ENCODE measurements at places on chromosomes 1 and 21.

GRCh38 chr1:157829210-157829609 lies 9.3 kb upstream of the FCRL1 start:
- H3K4me1 ChIP-seq, result no peaks in the 10 kb centered on the region
- no peaks in the 10 kb centered on the region for H3K36me3 ChIP-seq
- no peak overlapping the region for H3K4me3 ChIP-seq
- DNase-seq, result no peak

- H3K27ac ChIP-seq, result no peak overlapping the region
- H3K4me1 ChIP-seq, result peaks cover 9% of the 10 kb centered on the region
- H3K27me3 ChIP-seq, result peaks cover 3% of the 10 kb centered on the region
- H3K36me3 ChIP-seq, result peaks cover 16% of the 10 kb centered on the region
These were observed 140.1 kb downstream of the TGFBR3 start for GRCh38 chr1:91745640-91746373.

- peaks cover 3% of the 10 kb centered on the region for H3K36me3 ChIP-seq
- H3K4me1 ChIP-seq, result peaks cover 9% of the 10 kb centered on the region
These were observed 4.3 kb upstream of the FUCA1 start for GRCh38 chr1:23872421-23872820.

DNA sequence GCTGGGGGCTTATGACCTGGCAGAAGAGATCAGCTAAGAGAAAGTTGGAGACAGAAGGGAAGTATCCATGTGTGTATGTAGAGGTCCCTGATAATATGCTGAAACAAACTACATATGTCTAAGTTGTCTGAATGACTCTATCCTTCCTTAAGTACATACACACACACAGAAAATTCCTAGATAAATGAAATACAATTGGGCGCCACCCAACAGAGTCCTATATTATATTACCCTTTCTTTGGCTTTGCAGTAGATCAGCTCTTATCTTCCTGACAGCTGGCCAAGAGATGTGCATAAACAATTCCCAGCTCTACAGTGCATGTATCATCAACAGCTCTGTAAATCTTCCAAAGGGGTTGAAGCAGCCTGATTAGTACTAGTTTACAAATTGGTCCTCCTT lies 40.1 kb downstream of the SORT1 start:
- no peak for DNase-seq
- peaks cover 11% of the 10 kb centered on the region for H3K4me1 ChIP-seq
- H3K4me3 ChIP-seq, result no peak overlapping the region
- no peaks in the 10 kb centered on the region for H3K27me3 ChIP-seq
- peaks cover 11% of the 10 kb centered on the region for H3K36me3 ChIP-seq
- H3K27ac ChIP-seq, result no peak overlapping the region

DNA sequence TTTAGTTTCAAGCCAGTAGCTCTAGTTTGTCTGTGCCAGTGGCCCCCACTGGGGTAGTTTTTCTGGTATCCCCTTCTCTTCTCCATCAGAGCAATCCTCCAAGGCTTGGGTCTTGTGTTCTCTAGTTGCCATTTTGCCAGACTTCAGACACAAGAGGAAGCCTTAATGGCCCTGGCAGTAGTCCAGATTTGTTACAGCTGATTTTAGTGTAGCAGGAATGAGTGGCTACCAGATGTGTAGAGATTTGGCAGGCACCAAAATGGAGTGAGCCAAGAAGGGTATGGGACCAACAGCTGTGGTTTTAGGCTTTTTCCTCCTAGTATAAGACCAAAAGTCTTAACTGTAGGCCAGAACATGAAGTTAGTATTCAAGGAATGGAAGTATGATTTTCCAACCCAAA lies 56.8 kb downstream of the ACP6 start:
- no peak overlapping the region for H3K4me3 ChIP-seq
- no peaks in the 10 kb centered on the region for H3K27me3 ChIP-seq
- H3K36me3 ChIP-seq, result peaks cover 63% of the 10 kb centered on the region
- no peak for DNase-seq

DNA sequence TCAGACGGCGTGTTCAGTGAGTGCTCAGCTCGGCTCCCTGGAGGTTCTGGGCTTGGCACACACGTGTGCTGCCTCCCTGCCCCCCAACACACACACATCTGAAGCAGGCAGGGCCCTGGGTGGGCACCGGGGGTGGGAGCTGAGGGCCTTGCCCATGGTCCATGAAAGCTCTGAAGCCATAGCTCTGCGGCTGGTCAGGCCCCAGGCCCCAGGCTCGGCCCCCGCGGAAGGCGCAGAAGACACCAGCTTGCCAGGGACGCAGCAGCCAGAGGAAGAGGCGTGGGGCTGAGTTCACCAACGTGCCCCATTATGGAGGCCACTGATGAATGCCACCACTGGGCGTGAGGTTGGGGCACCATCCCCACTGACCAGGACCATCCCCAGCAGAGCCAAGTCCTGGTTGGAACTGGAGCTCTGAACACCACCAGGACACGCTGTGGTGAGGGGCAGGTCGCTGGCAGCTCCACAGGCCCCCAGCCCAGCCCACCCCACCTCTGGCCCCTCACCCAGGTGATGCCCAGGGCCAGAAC lies 4.2 kb downstream of the AURKAIP1 start:
- H3K4me1 ChIP-seq, result peaks cover 3% of the 10 kb centered on the region
- H3K27ac ChIP-seq, result no peak overlapping the region
- H3K36me3 ChIP-seq, result peaks cover 8% of the 10 kb centered on the region
- H3K4me3 ChIP-seq, result no peak overlapping the region
- DNase-seq, result no peak
- H3K27me3 ChIP-seq, result peaks cover 10% of the 10 kb centered on the region

GRCh38 chr1:32234792-32235191 lies 12.2 kb upstream of the FAM167B start:
- H3K27ac ChIP-seq, result peak overlapping the region; percentile 5
- H3K4me1 ChIP-seq, result peaks cover 12% of the 10 kb centered on the region
- H3K4me3 ChIP-seq, result no peak overlapping the region
- peak; percentile 30 for DNase-seq

DNA sequence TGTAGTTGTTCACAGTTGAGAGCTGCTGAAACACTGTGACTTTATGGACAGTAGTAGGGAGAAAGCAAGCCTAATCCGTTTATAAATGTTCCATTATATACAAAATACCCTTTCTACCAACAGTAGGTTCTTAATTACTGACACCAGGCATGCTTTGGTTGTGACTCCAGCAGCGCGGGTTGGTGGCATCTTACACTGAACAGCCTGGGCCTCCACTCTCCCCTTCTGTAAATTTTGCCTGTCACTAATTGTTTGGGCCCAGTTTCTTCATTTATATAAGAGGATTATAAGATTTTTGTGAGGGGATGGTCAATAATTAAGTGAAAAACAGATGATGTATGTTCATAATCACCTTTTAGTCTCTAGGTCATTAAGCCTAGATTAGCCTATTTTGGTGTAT lies 58.2 kb downstream of the ITSN1 start:
- H3K36me3 ChIP-seq, result no peaks in the 10 kb centered on the region
- DNase-seq, result no peak
- no peaks in the 10 kb centered on the region for H3K27me3 ChIP-seq
- H3K4me1 ChIP-seq, result peaks cover 41% of the 10 kb centered on the region
- H3K4me3 ChIP-seq, result no peak overlapping the region

DNA sequence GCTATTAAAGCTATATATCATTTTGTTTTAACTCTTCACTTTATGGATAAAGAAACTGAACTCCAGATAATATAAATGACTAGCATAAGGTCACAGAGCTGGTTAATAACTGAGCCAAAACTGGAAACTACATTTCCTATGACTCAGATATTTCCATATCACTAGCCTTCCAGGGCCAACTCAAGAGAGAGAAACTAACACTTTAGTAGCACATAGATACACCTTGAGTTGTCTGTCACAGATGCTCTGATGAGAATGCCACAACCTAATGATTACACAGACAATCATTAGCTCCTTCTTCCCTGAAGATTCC lies 40.7 kb downstream of the NME7 start:
- H3K4me3 ChIP-seq, result no peak overlapping the region
- DNase-seq, result no peak
- no peaks in the 10 kb centered on the region for H3K27me3 ChIP-seq
- peaks cover 19% of the 10 kb centered on the region for H3K4me1 ChIP-seq

- peak; percentile 68 for DNase-seq
- peaks cover 30% of the 10 kb centered on the region for H3K4me1 ChIP-seq
- no peaks in the 10 kb centered on the region for H3K27me3 ChIP-seq
- peak within 1 kb of the TSS; percentile 95 for H3K27ac ChIP-seq
- peaks cover 28% of the 10 kb centered on the region for H3K36me3 ChIP-seq
These were observed at the start of gene ARID4B for GRCh38 chr1:235327559-235328270. TSS of gene ARID4B (minus strand) at chr1:235328179. CDS start at chr1:235326919, 1,260 bp downstream.

DNA sequence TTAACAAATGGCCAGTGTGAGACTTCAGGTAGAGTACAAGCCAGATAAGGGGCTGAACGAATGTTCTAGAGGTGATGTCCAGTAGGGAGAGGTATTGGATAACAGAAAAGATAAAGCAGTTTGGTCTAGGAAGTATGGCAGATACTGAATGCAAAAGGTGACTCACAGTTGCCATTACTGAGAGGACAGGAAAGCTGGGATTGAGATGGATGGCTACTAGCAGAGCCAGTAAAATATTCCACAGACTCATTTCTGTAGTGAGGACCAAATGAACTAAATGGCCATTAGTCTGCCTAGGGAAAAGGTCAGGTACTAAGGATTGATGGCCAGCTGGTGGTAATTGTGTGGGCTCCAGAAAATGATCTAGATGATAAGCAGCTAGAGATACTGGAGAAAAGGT lies 11.5 kb downstream of the MACO1 start:
- no peak overlapping the region for H3K27ac ChIP-seq
- no peak overlapping the region for H3K4me3 ChIP-seq
- DNase-seq, result no peak

DNA sequence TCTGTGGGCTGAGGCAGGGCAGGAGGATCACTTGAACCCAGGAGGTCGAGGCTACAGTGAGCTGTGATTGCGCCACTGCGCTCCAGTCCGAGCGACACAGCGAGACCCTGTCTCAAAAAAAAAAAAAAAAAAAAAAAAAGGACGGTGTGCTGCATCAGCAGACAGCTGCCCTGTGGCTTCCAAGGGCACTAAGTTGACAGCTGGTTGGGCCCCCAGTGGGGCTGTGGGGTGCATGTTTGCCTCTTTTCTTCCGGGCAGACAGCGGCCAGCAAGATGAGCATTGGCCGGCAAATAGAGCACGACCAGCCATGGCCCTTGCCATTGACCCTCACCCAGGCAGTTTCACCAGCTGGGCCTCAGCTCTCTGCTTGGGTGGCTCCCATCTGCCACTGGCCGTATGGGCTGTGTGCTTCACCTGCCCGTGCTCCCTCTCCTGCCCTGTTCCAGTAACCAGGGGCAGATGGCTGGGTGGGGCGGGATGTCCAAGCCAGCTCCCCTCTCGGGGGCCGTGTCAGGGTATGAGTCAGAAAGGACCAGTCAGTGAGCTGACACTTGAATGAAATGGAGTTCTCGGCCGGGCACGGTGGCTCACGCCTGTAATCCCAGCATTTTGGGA lies 12.3 kb upstream of the SLC25A34 start:
- no peak for DNase-seq
- no peaks in the 10 kb centered on the region for H3K27me3 ChIP-seq
- no peaks in the 10 kb centered on the region for H3K4me1 ChIP-seq
- peaks cover 22% of the 10 kb centered on the region for H3K36me3 ChIP-seq
- no peak overlapping the region for H3K4me3 ChIP-seq

- no peaks in the 10 kb centered on the region for H3K27me3 ChIP-seq
- no peaks in the 10 kb centered on the region for H3K4me1 ChIP-seq
- no peak overlapping the region for H3K4me3 ChIP-seq
- H3K36me3 ChIP-seq, result no peaks in the 10 kb centered on the region
- no peak for DNase-seq
These were observed 144.0 kb upstream of the PLXNA2 start for GRCh38 chr1:208387908-208388811.

DNA sequence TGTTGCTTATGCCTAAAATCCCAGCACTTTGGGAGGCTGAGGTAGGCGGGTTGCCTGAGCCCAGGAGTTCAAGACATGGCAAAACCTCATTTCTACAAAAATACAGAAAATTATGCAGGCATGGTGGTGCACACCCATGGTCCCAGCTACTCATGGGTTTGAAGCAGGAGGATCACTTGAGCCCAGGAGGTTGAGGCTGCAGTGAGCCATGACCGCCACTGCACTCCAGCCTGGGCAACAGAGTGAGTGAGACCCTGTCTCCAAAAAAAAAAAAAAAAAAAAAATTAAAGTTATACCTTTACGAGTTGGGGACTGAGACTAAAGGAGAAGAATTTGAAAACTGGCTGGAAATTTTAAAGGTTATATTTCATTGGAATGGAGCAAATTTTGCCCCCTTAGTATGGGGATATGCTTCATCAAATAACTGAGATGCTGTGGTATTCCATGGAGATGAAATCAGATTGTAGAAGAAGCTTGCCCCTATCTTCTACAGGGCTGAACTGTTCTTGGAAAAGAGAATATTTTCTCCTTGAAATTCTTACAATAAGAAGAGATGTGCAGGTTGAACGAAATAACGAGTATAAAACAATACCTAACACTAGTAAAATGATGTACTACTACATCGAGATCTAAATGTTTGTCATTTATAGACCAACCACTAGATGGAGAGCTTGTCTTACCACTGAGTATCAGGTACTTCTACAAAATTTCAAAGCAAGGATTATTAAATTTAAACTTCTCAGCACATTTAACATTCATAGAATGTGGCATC lies 34.9 kb upstream of the SCYL3 start:
- no peaks in the 10 kb centered on the region for H3K4me1 ChIP-seq
- H3K36me3 ChIP-seq, result no peaks in the 10 kb centered on the region
- H3K4me3 ChIP-seq, result no peak overlapping the region
- no peak overlapping the region for H3K27ac ChIP-seq

DNA sequence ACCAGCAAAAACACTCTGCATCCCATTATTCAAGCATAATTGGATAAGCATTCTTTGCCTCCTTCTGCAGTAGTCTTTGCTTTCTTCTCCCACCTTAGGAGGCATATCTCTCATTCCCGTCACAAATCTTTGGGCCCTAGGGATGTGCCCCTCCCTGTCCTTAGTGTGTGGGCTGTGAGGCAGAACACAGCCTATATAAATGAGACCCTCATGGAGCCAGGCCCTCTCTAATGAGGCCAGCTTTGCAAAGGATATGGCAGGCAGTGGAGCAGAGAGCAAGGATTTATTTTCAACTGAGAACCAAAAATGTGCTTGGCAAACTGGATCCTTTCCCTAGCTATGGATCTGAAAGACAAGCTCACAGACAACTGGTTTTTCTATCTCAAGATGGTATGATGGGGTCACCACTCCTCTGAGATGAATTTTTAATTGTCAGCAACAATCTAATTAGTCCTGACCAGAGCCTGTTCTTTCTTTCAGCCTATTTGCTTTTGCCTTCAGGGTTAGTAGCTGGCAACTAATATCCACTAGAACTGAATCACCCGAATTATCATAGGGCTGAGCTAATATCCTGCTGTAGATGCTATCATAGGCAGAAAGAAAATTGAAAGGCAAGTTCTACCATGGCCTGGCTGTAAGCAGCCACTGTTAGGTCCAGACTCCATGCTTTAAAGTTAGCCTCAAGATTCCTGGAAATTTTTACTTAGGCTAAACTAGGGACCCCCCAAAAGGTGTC lies 134.2 kb downstream of the SYT2 start:
- DNase-seq, result no peak
- H3K4me3 ChIP-seq, result no peak overlapping the region
- no peaks in the 10 kb centered on the region for H3K27me3 ChIP-seq
- H3K36me3 ChIP-seq, result no peaks in the 10 kb centered on the region

GRCh38 chr1:165898837-165899236 lies 71.4 kb downstream of the UCK2 start:
- H3K4me3 ChIP-seq, result no peak overlapping the region
- H3K36me3 ChIP-seq, result peaks cover 67% of the 10 kb centered on the region
- no peak overlapping the region for H3K27ac ChIP-seq
- no peak for DNase-seq
